ENCODE measurements at places on chromosomes 11 and 22.

- no peak for DNase-seq
These were observed 5.1 kb upstream of the SYCE3 start for GRCh38 chr22:50567721-50568252.

GRCh38 chr22:38412435-38413084 is 42.4 kb downstream of the KCNJ4 start:
- no peak for DNase-seq

DNA sequence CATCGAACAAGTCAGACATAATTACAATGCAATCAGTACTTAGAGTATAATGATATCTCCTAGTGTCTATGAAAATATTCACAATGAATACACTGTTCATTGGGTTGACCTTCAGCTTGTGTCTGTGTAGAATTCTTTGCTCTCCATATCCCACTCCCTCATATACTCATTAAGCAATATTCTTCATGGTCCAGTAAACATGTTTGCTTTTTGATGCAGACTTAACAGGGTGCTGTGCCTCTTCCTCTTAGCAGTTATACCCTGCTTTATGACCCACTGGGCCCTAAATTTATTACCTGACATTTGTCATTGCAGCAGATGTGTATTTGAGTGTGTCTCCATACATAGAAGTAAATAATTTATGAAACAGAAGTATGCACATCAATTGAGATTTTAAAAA is 352.5 kb upstream of the CCDC179 start:
- DNase-seq = no peak

DNA sequence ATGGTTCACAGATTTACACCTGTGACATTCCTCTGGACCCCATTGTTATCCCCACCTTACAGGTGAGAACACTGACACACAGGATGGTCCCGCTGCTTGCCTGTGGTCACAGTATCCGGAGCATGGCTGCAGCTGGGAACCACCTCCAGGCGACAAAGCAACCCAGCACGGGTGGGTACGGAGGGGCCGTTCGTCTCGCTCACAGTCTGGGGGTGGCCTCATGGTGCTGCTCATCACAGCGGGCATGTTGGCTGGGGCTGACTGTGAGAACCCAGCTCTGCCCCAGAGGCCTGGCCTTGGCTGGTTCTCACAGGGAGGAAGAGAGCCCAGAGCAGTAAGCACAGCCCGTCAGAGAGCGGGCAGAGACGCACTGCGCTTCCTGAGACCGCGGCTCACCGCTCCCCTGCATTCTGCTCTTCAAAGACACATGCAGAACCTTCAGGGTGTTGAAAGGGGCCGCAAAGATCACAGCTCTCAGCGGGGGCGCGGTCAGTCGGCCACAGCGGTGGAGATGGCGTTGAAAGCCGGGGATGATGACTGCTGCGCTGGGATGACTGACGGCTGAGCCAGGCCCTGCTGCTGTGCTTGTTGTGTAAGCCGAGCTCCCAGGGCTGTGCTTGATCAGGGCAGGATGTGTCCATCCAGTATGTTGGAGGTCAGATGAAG is 423.0 kb downstream of the BRD1 start:
- no peak for DNase-seq

DNA sequence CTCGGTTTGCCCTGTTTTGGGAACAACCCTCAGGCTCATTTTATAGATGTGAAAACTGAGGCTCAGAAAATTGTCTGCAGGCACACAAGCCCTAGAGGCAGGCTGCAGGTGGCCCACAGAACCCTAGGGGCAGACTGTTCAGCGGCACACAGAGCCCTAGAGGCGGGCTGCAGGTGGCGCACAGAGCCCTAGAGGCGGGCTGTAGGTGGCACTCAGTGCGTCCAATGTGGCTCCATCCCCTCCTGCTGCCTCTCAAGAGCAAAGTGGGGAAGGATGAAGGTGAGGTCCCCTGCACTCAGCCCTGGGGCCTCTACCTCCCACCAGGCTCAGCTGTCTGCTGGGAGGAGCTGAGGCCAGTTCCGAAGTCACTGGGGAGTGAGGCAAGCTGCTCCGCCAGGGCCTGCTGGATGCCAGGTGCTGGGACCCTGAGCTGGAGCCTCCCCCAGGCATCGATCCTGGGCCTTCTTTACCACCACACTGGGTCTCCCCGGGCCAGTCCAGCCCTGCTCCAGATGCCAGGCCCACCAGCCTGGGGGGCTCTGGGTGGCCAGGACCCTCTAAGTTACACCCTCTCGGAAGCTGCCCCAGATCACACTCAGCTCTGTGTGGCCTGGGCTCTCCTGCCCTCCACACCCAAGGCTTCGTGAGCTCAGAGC is 2.3 kb downstream of the ACY3 start:
- no peak for DNase-seq

- DNase-seq = no peak
These were observed 23.2 kb downstream of the ADORA2A start for GRCh38 chr22:24450610-24451009.

DNA sequence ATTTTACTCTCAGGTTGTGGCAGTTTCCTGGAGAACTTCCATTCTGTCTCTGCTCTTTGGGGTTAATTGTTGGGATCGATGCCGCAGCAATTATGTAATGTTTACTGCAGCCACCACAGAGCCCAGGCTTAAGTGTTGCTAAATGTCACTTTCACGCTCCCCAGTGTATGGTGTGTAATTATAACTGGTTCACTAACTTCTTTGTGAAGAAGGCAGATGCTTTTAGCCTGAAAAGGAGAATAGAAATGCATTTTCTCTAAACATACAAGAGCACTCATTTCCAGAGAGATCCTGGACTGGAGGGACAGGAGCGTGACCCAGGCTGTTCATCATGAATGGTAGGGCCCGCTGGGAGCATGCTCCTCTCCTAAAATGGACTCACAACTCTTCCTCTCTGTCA is 132.2 kb upstream of the PLET1 start:
- DNase-seq = no peak

GRCh38 chr11:135046986-135047385 is 634.9 kb upstream of the B3GAT1 start:
- no peak for DNase-seq

GRCh38 chr11:1573077-1573902 is 1.2 kb upstream of the DUSP8 start:
- no peak for DNase-seq

DNA sequence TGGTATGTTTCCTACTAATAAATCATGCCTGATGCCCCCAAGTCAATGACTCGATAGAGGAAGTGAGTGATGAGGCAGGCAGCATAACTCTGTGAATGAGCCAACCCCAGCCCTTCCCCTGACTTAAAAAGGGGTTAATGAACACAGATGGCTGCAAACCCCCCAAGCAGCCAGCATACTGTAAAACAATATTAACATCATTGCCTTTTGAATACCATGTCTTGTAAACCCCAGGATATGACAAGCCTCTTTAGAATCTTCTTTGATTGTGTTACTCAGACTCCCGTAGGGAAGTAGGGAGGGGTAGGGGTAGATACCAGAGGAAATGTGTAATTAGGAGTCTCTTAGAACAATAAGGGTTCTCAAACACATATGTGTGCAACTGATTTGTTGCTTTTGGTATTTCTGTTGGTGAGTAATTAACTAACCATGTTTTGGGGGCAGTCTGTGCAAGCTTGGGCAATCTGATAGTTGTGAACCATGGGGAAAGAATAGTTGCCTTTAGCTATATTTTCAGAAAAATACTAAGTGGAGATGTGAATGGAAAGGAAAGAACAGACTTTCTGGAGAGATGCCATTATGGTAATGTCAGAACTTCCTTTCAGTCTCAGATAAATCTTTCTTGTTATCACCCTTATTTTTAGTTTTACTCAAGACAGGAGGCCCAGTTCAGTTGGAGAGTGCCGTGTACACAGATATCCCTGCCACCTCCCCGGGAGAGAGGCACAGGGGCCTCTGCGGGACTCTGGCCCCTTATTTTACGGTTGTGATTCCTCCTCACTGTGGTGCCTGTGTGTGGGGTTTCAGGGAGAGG is 701.8 kb downstream of the NTM start:
- DNase-seq = no peak

- no peak for DNase-seq
These were observed 3.0 kb downstream of the INPPL1 start for GRCh38 chr11:72227316-72228228.

DNA sequence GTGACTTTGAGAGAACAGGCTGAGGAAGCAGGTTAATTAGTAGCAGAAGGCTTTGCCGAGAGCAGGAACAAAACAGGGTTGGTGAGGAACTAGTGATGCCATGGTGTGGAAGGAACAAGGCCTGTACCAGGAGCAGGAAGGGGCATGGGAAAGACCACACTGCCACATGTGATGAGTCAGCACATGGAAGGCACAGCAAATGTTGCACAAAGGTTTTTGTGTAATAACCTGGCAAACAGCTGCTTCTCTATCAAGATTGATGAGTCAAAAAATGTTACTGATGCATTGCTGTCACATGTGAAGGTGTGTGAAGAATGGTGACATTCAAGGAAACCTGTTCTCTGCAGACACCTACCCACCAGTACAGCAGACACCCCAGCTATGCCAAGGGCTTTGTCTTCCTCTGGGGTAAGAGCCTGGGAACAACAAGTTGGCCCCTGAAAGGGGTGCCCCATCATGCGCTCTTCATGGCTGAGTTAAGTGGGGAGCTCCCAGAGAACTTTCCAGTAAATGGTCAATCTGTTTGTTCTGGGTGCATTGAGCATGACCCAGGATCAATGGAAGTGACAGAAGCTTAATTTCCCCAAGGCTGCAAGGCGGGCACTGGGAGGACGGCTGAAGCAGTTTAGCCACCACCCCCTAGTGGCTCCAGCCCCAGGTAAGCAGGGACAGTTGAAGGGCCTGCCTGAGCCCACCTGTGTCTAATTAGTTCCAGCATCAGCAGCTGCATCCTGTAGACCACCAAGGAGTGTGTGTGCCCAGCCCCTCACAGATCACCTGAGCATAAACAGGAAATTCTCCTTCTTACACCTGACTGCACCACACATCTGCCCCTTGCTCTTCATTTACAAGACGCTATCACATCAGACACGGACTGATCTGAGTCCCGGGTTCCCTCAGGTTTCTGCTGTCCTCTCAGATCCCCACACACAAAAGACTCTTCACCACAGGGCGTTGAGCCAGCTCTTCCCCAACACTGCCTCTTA is 47.6 kb downstream of the GGTLC2 start:
- no peak for DNase-seq

DNA sequence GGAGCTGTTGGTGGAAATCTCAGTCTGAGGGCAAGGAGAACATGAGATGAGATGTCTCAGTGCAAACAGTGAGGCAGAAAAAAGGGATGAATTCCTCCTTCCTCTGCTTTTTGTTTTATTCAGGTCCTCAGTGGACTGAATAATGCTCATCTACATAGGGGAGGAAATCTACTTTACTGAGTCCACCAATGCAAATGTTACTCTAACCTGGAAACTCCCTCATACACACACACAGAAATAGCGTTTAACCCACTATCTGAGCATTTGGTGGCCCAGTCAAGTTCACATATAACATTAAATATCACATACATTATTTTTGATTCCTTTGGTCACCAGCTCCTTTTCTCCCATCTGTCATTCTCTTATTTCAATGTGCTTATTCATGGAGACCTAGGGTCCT is 418.8 kb downstream of the TMEM135 start:
- DNase-seq = no peak

DNA sequence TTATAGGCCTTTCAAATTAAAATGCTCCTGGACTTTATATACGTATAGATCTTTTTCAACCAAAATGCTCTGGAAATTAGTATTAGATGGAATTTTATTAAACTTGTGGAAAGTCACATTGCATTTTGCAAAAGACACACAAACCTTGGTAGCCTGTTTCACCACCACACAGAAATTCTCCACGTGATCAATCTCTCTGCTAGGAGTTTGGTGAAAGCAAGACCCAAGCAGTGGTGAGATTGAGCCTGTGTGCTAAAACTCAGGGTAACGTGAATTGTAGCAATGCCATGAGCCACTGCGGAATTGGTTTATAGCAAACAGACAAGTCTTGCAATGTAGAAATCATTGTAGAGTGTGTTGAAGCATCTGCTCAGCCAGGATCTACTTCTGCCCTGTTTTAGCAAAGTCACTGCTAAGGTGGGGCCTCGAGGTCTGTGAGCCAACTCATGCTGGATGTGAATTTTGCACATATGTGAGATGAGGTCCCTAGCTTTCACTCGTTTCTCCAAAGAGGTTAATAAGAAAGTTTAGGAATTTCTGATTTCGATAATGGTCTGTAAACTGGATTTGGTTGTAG is 184.8 kb downstream of the DBX1 start:
- no peak for DNase-seq

DNA sequence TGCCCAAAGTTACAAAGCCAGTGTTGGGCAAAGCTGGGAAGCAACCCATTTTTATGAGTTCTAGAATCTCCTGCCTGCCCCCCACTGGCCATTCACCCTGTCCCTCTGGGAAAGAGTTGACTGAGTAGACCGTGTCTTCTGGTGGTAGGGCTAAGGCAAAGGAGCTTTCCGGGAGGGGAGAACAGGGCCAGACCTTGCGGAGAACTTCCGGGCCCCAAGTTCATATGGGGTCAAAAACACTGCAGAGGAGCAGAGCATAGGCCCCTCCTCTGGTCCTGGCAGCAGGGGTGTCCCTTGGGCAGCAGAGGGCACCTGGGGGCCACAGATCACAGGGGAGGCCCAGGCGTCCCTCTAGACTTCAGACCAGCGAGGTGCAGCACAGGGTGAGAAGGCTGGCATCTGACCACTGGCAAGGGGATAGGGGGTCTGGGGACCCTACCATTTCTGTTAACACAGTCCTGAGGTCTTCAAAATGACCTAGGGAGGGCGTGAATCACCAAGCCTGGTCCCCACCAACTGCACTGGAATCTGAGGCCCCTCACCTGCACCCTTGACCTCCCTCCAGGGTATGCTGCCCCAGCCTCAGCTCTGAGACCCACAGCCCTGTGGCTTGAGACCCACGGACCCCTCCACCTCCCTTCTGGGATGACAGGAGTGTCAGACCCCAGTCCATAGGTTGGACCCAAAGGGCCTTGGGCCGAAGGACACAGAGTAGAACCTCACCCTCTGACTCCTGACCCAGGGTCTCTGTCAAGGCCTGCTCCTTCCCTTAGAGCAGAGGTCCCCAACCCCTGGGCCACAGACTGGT is 1.3 kb upstream of the ARAP1 start:
- DNase-seq = no peak

DNA sequence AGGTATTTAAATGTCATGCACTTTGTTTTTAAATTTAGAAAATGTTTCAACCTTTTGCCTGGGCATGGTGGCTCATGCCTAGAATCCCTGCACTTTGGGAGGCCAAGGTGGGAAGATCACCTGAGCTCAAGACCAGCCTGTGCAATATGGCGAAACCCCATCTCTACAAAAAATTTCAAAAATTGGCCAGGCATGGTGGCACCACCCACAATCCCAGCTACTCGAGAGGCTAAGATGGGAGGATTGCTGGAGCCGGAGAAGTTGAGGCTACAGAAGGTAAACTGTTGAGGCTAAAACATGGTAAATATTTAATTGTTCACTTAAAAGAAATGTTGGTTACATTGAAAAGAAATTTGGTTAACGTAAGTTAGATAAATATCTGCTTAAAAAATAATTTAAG is 108.4 kb upstream of the IGLL5 start:
- DNase-seq = no peak

DNA sequence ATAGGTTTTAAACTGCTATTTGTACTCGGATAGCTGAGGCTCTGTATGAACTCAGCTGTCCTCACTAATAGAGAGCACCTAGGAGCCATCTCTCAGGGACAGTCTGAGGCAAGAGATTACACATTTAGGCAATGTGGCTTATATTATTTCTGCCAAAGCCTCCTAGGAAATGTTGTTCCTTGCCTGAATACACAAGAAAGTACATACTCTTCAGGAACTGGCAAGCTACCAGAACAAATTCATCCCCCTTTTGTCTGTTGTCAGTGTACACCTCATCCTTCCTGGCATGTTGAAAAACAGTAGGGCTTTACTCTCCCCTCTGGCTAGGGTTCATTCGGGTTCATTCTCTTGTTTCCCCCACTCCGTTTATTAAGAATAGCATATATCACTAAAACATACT is 615.9 kb upstream of the FAT3 start:
- DNase-seq = no peak

Measured in stimulated activated CD4-positive, alpha-beta T cell treated with anti-CD3 and anti-CD28 coated beads, Interleukin-15, amount 100 ng/mL, for 1 hour (primary cell).